Dermis lymphatic vessel endothelial cell (primary cell): ENCODE measurements at places on chromosomes 7 and 10. TPM values are rescaled to one million over a fixed set of nuclear protein-coding genes. Genes with fewer than 3 reads are reported as not detected.

DYDC2 gene
- not detected in 2 replicates for total RNA-seq

FZD8 gene
- 17.9 and 32.9 TPM in 2 replicates for total RNA-seq

PNLIPRP3 gene
- total RNA-seq, result not detected in 2 replicates

OGDHL gene
- 0.22 and 0.34 TPM in 2 replicates for total RNA-seq

IKZF1 gene
- 0.11 and 0.17 TPM in 2 replicates for total RNA-seq

APBB1IP gene
- 0.11 TPM in 1 of 2 replicates, not detected in the other for total RNA-seq

TMEM139 gene
- total RNA-seq, result not detected in 2 replicates

ATG9B gene
- total RNA-seq, result under 0.01 TPM in 2 replicates

FKBP6 gene
- total RNA-seq, result not detected in 2 replicates

ASB15 gene
- under 0.01 TPM in 1 of 2 replicates, not detected in the other for total RNA-seq

CDH23 gene
- total RNA-seq, result under 0.01 TPM in 2 replicates

SKAP2 gene
- 10.5 and 14.1 TPM in 2 replicates for total RNA-seq

OR2A7 gene
- total RNA-seq, result not detected in 2 replicates

MIOS gene
- 17.1 and 26.2 TPM in 2 replicates for total RNA-seq

AKAP9 gene
- 31.5 and 43.3 TPM in 2 replicates for total RNA-seq

HYAL4 gene
- total RNA-seq, result 0.17 and 0.22 TPM in 2 replicates

PON1 gene
- total RNA-seq, result not detected in 2 replicates

FZD1 gene
- total RNA-seq, result 2.1 and 3.3 TPM in 2 replicates

CAV2 gene
- 88.0 and 196 TPM in 2 replicates for total RNA-seq
